ENCODE measurements at places on chromosomes 2 and 18. TPM values are rescaled to one million over a fixed set of nuclear protein-coding genes. Genes with fewer than 3 reads are reported as not detected.

DNA sequence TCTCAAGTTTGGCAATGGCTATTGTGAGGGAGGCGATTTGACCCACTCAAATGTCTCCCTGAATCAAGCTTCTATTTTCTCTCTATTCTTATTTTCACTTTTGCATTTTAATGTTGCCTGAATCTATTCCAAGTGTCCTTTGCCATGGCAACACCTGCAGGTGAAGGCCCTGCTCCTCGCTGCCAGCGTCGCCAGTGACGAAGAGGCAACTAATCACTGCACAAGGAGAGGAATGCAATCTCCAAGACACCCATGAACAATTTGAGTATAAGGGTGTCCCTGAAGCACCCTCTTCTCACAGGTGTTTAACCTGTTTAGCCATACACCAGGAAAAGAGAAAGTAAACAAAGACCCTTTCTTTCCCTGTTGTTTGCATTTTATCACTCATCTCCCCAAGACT is 165.6 kb upstream of the VRK2 start:
- no peak for DNase-seq
- no peaks in the 10 kb centered on the region for H3K4me1 ChIP-seq
- H3K27ac ChIP-seq = no peak overlapping the region

Gene TRABD2A
- 0.19 TPM for total RNA-seq

GRCh38 chr2:99977966-99978365 is 164.4 kb downstream of the AFF3 start:
- no peak overlapping the region for H3K27ac ChIP-seq
- no peaks in the 10 kb centered on the region for H3K4me1 ChIP-seq
- no peak for DNase-seq
- no peaks in the 10 kb centered on the region for H3K36me3 ChIP-seq
- no peak overlapping the region for H3K4me3 ChIP-seq

DNA sequence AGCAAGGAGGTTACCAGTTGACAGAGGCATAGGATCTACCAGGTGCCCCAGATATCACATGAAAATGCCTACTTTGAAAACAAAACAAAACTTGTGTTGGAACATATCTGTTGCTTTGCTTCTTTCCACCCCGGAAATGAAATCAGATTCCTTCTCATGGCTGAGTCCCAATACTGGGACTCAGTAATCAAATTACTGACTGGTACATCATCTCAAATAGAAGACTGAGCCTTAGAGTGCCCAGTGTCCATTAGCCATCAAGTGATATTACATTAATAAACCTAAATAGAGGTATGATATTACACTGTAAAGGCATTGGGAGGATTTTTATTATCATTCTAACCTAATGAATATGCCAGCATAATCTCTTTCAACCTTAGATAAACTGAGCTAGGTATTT is 48.6 kb upstream of the MSTN start:
- H3K4me1 ChIP-seq = no peaks in the 10 kb centered on the region
- no peaks in the 10 kb centered on the region for H3K36me3 ChIP-seq
- H3K27ac ChIP-seq = no peak overlapping the region
- DNase-seq = no peak
- no peak overlapping the region for H3K4me3 ChIP-seq

DNA sequence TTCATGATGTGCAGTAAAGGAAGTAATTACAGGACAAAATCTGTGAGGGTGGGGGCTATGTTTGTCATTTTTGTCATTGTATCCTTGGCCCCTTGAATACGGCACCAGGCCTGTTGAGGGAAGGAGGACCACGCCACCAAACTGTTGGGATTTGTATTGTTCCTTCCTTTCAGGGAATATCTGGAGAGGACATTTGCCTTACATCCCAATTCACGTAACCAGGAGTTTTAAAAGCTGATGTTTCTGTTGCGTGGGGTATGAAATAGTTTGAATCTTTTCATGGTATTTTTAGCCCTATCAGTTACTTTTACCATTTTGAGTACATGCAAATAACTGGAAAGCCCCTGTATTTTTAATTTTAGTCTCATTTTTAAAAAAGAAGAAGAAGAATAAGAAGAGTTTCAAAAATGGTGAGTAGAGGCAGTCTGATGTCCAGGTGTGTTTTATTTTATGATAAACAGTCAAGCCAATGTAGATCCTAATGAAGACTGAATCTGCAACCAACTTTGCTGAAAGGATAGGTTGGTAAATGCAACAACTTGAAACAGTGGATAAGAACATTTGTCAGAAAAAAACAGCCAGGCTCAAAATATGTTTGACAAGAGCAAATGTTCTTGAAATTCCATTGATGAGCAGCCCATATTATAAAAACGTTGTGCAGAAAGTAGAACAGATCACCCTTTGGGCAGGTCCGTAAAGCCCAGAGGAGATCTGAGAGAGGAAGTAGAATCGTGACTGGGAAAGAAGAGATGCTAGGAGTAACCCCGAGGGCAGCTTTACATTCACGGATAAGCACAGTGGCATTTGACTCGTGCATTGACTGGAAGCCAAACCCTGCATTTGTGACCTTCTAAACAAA is 54.5 kb downstream of the RASGRP3 start:
- no peak for DNase-seq
- H3K36me3 ChIP-seq = peaks cover 3% of the 10 kb centered on the region
- no peak overlapping the region for H3K4me3 ChIP-seq
- H3K4me1 ChIP-seq = no peaks in the 10 kb centered on the region
- H3K27ac ChIP-seq = no peak overlapping the region
- H3K27me3 ChIP-seq = no peaks in the 10 kb centered on the region

- no peak overlapping the region for H3K27ac ChIP-seq
- H3K36me3 ChIP-seq = no peaks in the 10 kb centered on the region
- H3K4me1 ChIP-seq = no peaks in the 10 kb centered on the region
- no peak overlapping the region for H3K4me3 ChIP-seq
- no peaks in the 10 kb centered on the region for H3K27me3 ChIP-seq
Measured at GRCh38 chr18:73316513-73316912, 448.7 kb upstream of the NETO1 start.

GRCh38 chr2:126635281-126635680 is 20.7 kb upstream of the GYPC start:
- no peaks in the 10 kb centered on the region for H3K27me3 ChIP-seq
- no peaks in the 10 kb centered on the region for H3K36me3 ChIP-seq
- H3K27ac ChIP-seq = no peak overlapping the region
- no peaks in the 10 kb centered on the region for H3K4me1 ChIP-seq
- DNase-seq = no peak

Gene FAM98A
- 12.3 TPM for total RNA-seq

DNA sequence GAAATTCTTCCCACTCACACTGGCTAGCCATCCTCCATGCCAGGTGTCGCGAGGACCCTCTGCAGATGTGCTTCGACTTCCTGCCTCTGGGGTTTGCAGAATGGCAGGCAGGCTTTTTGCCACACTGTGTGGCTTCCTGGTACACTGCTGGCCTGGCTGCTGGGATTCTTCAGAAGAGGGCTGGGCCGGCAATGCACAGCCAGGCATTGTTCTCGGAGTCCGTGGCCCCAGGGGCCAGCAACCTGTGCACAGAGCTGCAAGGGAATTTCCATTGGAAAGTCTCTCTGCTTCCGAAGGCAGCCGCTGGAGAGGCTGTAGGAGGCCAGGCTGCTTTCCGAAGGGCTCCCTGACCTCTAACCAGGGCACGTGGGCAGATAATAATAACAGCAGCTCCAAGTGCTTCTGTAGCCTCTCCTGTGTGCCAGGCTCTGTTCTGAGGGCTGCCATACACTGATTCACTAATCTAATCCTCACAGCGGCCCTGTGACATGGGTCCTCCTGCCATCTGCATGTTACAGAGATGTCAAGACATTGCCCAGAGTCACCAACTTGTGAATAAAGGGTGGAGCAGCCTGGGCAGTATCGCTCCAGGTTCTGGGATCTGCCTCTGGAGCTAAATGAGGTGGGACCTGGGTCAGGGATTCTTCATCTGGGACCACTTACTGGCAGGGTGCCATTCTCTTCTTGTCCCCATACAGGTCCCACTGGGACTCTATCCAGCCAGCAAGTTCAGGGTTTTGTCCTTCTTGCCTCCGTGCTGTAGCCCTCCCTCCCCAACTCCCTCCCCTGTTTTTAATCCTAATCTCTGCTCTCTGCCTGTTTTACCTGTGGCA is 5.0 kb downstream of the LDLRAD4 start:
- no peaks in the 10 kb centered on the region for H3K36me3 ChIP-seq
- no peaks in the 10 kb centered on the region for H3K27me3 ChIP-seq
- H3K4me3 ChIP-seq = no peak overlapping the region
- no peak overlapping the region for H3K27ac ChIP-seq
- H3K4me1 ChIP-seq = peaks cover 22% of the 10 kb centered on the region

DNA sequence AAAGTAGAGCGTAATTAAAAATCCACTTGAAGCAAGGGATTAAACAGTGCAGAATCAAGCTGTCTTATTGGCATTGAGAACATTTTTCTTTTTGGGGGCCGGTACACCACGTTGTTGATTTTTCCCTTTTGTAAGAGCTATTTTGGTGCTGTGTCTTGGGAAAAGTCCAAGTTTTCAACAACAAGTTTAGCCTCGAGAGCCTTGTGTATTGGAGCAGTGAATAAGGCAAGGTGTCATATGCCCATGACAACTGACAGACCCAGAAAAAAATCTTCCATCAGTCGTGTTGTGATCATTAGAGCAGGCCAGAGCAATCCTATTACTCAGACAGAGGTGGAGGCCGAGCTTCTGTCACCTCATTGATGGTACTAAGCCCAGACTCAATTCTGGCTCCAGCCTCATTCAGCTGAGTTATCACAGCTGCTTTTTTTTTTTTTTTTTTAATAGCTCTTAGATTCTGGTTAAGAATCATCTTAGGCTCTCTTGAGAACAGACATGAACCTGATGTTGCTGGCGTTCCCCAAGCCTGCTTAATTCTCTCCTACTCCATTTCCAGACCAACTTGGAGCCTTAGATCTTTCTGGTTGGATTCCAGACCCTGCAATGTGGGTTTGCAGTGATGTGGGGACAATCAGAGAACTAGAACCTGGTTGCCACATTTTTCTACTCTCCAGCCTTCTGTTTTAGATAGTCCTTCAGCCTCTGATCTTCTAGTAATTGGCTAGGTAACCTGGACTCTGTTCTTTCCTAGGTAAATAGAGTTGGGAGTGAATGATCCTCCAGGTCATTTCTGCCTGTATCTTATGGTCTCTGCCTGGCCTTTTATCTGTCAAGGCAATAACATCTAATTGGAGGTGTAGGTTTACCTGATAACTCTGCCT is 43.1 kb downstream of the MOGAT1 start:
- H3K4me3 ChIP-seq = no peak overlapping the region
- no peak overlapping the region for H3K27ac ChIP-seq
- no peak for DNase-seq

DNA sequence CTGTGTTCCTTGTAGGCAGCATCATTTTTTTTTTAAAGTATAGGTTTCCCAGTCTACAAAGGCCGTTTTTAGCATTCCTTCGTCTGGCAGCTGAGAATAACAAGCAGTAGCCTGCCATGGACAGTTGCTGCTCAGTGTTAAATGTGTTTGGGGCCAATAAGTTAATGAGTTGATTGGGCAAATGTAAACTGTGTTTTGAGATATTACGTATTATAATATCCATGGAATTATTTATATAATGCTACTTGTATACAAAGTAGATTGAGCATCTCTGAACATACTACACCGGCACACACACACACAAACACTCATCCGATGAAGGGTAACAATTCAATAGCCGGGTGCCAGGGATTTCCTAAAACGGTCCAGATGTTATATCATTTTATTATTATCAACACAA is 97.2 kb downstream of the IRS1 start:
- DNase-seq = no peak
- no peaks in the 10 kb centered on the region for H3K36me3 ChIP-seq
- H3K27me3 ChIP-seq = no peaks in the 10 kb centered on the region
- no peak overlapping the region for H3K27ac ChIP-seq
- no peaks in the 10 kb centered on the region for H3K4me1 ChIP-seq

Gene COL4A4
- 3.1 TPM for total RNA-seq

Gene COLEC12
- total RNA-seq = 0.83 TPM

Gene LRRC30
- total RNA-seq = not detected
